ENCODE measurements at places on chromosomes 6 and 20.
A peak's percentile ranks its signal among the peaks of the same experiment; 100 is the strongest.

GRCh38 chr20:14956026-14956425 is 618.6 kb upstream of the FLRT3 start:
- peak; percentile 31 for DNase-seq

DNA sequence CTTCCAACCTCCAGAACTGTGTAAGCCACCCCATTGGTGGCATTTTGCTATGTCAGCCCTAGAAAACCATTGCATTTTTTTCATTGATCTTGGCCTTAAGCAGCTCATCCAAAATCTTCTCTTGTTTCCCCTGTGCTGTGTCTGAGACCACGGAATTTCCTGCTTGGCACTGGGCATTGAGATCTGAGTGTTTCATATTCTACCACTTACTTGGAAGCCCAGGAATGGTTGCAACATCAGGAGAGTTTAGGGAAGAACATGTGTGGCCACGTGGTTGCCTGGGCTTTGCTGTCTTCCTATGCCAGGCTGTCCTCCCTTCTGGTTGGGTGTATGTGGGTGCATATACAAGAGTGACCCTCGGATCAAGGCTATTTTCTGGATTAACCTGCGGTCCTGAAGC is 139.3 kb upstream of the PMEPA1 start:
- DNase-seq, result no peak

- no peak for DNase-seq
Observed at GRCh38 chr6:9799582-9799981, 615.3 kb downstream of the TFAP2A start.

GRCh38 chr6:96022225-96022624 is 6.5 kb downstream of the FUT9 start:
- DNase-seq, result no peak

- no peak for DNase-seq
Observed at GRCh38 chr20:54188132-54188849, 14.5 kb upstream of the CYP24A1 start.

GRCh38 chr6:125183391-125183790 is 29.8 kb downstream of the TPD52L1 start:
- no peak for DNase-seq

DNA sequence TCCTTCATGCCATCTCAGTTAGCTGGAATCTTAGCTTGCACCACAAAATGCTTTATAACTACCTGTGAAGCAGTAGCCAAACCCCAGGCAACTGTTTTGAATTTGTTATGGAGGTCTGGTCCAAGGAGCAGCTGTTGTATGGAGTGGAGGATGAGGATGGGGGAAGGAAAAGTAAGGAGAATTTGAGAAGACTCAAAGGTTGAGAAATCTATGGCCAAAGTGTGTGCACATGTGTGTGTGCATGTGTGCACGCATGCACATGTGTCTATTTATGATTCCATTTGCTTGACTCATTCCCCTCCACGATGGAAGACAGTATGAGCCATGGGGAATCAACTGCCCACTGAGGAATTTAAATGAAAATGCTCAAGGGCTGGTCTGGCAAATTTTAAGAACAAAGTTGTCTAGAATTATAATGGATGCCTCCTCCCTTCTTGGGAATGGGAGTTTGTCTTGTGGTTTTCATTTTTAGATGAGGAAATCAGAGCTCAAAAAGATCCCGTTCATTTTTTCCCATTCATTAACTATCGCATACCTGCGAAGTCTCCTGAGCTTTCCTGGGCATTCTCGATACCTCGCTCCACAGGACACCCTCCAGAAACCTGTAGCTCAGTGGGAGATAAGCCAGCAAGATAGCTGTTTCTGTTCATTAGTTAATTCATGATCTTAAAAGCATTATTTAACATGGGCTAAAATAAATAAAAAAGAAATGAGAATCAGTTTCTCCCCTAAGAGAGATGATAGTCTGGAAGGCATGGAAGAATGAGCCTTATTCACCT is 152.3 kb upstream of the NEDD9 start:
- no peak for DNase-seq

- DNase-seq, result no peak
Observed at GRCh38 chr6:105391705-105392104, 11.2 kb downstream of the PREP start.

GRCh38 chr20:41030531-41031242 is 2.1 kb downstream of the TOP1 start:
- no peak for DNase-seq

DNA sequence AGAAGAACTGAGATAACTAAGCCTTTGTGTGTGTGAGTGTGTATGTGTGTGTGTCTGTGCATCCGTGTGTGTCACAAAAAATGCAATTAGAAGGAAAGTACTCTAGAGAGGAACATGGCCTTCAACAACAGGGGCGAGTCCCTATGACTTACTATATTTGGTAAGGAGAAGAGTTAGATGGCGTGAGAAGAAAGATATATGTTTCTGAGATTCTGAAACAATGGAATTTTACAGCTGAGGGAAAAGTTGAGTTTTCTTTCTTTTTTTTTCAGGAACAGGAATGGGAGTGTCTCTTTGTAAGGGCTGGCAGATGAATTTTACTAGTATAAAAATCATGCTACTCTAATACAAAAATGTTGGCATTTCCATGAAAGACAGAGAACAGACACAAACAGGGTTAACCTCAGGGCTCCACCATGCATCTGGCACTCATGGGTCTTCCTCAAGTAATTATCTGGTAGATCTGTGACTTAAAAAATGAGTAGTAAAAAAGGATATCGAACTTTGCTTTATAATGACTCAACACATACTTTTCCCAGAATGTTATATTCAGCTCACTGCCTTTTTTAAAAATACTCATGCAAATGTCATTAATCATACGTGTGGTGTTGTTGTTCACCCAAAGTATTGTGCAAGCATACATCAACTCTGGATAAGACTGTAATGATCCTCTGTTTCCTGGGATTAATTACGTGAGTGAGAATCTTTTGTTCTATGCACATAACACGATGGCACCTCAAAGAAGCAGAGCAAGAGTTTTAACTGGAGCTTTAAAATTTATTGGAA is 12.8 kb upstream of the SASH1 start:
- DNase-seq, result no peak

DNA sequence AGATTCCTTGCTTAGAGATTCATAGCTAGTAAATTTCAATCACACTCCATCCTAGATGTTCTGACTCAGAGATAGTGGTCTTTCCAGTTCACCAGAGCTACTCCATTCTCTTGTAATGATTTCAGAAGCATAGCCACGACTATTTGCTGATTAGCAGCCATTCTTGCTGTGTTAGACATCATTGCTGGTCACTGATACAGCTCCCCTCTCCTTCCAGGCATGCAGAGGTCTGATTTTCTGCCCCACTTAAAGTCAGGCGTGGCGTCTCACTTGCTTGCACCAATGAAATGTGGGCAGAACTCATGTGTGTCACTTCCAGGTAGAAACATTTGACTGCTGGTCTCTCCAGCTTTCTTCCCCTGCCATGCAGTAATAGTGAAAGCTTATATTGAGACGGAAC is 168.9 kb upstream of the JARID2 start:
- no peak for DNase-seq

DNA sequence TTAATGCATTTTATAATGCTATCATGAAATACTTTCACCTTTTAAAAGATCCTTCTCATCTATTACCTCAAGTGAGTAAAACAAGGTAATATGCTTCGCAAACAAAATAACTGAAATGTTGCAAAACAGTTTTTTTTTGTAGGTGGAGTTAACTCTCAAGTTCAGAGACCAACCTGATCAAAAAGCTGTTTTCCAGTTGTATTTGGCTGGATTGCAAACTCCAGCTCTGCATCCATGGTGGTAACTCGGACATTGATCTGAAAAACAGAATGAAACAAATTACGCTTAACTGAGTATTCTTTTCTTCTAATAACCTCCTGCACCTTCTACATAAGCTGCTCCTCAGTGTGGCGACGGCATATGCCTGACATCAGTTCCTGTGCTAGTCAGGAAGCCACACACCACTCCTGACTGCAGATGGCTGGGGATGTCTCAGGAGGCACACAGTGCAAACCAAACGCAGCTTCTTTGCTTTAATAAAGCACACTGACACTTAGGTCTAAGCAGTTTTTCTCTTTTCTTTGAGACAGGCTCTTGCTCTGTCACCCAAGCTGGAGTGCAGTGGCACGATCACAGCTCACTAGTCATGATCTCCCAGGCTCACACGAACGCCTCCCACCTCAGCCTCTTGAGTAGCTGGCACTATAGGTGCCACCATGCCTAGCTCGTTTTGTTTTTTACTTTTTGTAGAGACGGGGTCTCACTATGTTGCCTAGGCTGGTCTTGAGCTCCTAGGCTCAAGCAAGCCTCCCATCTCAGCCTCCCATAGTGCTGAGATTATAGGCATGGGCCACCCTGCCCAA is 29.9 kb downstream of the EZR start:
- no peak for DNase-seq

DNA sequence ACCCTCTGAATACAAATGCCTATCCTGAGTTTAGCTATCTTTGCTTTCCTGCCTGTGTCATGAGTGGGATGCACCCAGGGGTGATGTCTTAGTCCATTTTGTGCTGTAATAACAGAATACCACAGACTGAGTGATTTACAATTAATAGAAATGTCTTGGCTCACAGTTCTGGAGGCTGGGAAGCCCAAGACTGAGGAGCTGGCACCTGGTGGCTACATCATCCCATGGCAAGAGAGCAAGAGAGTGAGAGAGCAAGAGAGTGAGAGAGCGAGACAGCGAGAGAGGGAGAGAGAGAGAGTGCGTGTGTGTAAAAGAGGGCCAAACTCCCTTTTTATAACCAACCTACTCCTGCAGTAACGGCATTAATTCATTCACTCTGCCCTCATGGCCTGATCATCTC is 76.8 kb downstream of the PRDM1 start:
- DNase-seq, result no peak

DNA sequence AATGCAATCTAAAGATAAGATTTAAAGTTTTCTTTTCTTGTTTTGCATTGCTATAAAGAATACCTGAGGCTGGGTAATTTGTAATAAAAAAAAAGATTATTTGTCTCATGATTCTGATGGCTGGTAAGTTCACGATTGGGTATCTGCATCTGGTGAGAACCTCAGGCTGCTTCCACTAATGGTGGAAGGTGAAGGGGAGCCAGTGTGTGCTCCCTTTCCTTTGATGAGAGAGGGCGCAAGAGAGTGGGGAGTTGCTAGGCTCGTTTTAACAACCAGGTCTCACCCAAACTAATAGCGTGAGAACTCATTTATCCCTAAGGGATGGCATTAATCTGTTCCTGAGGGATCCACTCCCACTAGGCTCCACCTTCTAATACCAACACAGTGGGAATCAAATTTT is 353.2 kb downstream of the BTBD3 start:
- DNase-seq, result no peak

GRCh38 chr6:124524491-124525200 is 437.6 kb upstream of the RNF217 start:
- DNase-seq, result no peak

- DNase-seq, result no peak
Observed at GRCh38 chr6:77683515-77683914, 30.7 kb downstream of the MEI4 start.

- peak; percentile 73 for DNase-seq
Observed at GRCh38 chr20:47150403-47151152, 205.9 kb downstream of the ZMYND8 start.

DNA sequence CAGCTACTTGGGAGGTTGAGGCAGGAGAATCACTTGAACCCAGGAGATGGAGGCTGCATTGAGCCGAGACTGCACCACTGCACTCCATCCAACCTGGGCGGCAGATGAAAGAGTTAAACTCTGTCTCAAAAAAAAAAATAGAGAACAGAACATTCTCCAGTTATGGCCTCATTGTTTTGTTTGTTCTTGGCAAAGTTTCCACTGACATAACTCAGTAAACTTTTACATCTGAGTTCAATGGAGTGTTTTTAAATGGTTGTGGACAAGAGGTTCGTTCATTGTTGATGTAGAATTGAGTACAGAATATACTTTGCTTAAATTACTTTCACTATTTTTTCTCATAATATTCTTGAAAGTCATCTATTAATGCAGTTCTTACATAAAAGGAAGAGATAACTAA is 42.2 kb upstream of the IFNGR1 start:
- no peak for DNase-seq

- no peak for DNase-seq
Observed at GRCh38 chr6:2171728-2172127, 73.7 kb downstream of the GMDS start.

- DNase-seq, result no peak
Observed at GRCh38 chr20:58655328-58656107, 4.4 kb downstream of the STX16 start.

DNA sequence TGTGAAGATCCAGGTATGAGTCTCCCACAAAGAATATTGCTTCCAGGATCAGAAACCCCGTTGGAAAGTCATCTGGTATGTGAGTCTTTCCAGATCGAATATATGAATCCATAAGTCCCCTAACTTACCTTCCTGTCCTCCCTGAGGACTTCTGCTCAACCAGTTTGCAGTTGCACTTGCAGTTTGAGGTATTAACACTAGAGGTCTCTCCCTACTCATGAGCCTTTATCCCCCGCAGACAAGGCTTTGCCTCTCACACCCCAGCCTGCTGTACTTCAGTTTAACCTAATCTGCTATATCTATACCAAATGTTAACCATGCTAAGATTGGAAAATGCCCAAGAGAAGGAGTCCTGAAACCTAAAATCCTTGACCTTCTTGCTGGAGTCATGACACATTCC is 135.3 kb upstream of the DEFB112 start:
- peak; percentile 1 for DNase-seq

GRCh38 chr20:51563486-51564332 is 21.2 kb upstream of the NFATC2 start:
- DNase-seq, result peak; percentile 48

- DNase-seq, result no peak
Observed at GRCh38 chr6:154099211-154099610, 60.2 kb downstream of the OPRM1 start.

- DNase-seq, result no peak
Observed at GRCh38 chr6:155090166-155090565, 95.1 kb downstream of the TIAM2 start.

GRCh38 chr6:166957087-166957804 is 896 bp upstream of the RNASET2 start:
- peak; percentile 37 for DNase-seq

- DNase-seq, result no peak
Observed at GRCh38 chr6:115782612-115783011, 278.1 kb downstream of the FRK start.

DNA sequence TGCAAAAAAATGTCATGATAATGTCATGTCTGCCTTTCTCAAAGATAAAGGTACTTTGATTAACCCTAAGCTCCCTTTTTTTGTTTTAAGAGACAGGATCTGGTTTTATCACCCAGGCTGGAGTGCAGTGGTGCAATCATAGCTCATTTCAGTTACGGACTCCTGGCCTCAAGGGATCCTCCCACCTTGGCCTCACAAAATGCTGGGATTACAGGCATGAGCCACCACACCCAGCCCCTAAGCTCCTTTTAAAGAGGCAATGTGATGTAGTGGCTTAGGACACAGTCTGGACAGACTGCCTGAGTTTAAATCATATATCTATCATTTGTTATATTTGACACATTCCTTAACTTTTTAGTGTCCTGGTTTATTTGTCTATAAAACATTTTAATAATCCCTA is 77.0 kb downstream of the FLRT3 start:
- DNase-seq, result no peak
